ENCODE measurements at places on chromosomes 3 and 15.

DNA sequence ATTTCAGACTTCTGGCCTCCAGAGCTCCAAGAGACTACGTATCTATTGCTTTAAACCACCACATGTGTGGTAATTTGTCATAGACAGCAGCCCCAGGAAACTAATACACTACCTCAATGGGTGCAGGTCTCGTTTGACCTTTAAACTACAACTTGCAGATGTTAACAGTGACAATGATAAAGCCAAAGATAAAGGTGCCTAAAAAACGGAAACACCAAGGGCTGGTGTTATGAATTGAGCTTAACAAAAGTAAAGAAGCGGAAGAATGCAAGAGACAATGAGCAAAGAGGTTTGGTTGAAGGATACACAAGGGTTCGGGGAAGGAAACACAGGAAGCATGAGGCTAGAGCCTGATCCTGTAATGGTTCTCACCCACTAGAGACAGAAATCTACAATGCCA is 50.8 kb downstream of the RFTN1 start:
- no peak for DNase-seq

GRCh38 chr3:102004561-102004960 is 155.2 kb downstream of the NFKBIZ start:
- DNase-seq = no peak

DNA sequence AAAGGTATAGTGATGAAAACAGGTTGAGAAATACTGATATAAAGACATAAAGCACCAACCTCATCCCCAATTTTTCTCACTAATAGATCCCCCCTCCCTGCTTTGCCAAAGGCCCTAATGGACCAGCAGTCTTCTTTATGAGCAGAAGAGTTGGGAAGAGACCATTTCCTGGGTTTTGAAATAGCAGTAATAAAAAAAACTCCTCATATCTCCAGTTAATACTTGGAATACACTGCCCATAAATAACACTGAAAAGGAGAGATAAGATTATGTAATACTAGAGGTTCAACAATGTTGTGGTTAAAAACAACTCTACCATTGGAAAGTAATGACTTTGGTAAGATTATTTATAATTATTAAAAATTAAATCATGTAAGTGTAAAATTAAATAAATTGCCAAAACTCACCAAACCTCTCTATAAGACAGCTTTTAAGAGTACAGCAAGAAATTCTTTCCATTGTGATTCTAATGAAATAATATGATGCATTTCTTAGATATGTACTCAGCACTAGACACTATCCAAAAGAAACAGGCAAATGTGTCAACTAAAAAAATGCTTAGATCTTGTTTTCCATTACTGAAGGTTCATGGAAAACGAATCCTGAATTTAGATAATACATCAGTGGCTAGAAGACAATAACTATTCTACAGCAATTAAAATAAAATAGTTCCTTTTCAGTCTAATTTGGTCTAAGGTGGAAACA is 88.2 kb downstream of the FAIM start:
- no peak for DNase-seq

DNA sequence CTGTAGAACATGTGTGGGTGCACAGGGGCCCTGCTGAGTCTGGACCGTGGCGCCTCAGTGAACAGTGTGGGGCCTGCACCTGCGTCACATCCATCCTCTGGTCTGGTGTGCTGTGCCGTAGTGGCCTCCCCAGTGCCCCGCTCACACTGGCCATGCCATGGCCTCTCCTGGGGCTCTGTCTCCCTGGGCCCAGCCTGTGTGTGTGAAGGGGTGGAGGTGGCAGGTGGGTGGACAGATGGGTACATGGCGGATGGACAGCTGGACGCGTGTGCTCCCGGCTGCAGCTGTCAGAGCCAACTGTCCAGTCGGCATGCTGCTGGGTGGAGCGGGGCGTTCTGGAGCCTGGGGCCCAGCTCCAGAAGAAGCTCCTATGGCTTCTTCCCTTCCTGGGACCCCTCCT is 17.8 kb downstream of the PLXNA1 start:
- peak; percentile 46 for DNase-seq
